ENCODE measurements at places on chromosomes 2 and 18. TPM values are rescaled to one million over a fixed set of nuclear protein-coding genes. Genes with fewer than 3 reads are reported as not detected.
A peak's percentile ranks its signal among the peaks of the same experiment; 100 is the strongest.

The EPB41L3 gene
- 78.0 TPM for total RNA-seq

- peak; percentile 22 for DNase-seq
Observed at GRCh38 chr2:151638191-151638933, 95.9 kb downstream of the NEB start.

DNA sequence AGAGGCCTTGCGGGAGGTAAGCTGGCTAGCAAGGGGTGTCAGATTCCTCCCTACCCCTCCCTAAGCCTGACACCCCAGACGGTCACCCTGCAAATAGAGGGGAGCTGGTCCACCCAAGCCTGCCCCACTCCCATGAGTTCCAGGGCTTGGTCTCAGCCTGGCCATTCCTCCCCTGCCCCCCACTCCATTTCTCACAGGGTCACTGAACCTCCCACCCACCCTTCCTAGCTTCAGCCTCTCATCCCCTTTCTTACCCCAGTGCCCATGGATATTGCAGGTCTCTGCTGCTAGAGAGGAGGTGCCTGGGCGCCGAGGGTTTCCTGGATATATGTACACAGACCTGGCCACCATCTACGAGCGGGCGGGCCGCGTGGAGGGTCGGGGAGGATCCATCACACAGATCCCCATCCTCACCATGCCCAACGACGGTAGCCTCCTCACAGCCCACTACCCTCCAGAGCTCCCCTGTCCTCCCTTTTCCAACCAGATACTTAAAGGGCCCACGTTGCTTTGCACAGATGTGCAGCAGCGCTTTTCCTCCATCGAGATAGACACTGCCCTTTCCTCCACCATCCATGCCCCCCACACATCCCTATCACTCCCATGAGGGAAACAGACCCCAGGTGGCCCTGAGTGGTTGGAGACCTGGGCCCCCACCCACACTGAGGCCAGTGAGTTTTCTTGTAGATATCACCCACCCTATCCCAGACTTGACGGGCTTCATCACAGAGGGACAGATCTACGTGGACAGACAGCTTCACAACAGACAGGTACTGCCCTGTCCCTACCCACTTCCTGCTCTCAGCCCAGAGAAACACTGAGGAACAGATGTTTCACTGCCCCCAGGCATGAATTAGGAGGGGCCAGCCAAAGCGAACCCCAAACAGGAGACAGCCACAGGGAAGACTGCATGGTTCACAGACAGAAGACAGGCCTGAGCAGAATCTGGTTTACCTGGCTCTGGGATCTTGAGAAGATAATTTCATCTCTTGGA lies 15.2 kb upstream of the ANKRD53 start:
- peak; percentile 6 for DNase-seq

The UGT1A3 gene
- total RNA-seq, result 1.9 TPM

The APOB gene
- total RNA-seq, result 3.3 TPM

DNA sequence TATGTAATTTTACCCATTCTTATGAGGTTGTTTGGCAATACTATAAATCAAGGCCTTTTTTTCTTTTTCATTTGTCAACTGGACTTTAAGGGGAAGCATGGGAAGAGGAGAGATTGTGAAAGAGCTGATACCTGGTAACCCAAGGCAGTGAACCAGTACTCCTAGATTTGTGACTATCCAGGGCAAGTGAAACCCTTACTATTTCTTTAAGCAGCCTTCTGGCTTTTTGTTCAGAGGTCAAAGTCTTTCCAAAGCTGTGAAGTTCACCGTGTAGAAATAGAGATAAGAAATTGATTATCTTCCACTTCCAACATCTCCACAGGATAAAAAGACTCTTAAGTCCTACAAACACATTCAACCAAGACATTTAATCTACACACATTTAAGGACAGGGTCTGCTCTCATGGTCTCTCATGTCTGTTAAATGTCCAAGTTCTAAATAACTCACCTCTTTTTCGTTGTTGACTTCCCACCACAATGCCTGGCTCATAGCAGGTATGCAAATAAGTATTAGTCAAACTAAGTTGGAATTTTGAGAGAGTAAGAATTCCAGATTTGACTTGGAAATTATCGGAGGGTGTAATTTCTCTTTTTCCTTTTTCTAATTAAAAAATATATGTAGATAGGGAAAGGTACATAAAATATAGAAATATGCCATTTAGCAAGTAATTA lies 485.8 kb downstream of the STK39 start:
- DNase-seq, result no peak

The ATP6V1B1 gene
- total RNA-seq, result not detected

- no peak for DNase-seq
Observed at GRCh38 chr2:239963646-239964205, 61.4 kb downstream of the NDUFA10 start.

The CCDC74B gene
- 0.64 TPM for total RNA-seq

GRCh38 chr2:28393114-28393836 lies 617 bp downstream of the FOSL2 start:
- DNase-seq, result peak; percentile 67

DNA sequence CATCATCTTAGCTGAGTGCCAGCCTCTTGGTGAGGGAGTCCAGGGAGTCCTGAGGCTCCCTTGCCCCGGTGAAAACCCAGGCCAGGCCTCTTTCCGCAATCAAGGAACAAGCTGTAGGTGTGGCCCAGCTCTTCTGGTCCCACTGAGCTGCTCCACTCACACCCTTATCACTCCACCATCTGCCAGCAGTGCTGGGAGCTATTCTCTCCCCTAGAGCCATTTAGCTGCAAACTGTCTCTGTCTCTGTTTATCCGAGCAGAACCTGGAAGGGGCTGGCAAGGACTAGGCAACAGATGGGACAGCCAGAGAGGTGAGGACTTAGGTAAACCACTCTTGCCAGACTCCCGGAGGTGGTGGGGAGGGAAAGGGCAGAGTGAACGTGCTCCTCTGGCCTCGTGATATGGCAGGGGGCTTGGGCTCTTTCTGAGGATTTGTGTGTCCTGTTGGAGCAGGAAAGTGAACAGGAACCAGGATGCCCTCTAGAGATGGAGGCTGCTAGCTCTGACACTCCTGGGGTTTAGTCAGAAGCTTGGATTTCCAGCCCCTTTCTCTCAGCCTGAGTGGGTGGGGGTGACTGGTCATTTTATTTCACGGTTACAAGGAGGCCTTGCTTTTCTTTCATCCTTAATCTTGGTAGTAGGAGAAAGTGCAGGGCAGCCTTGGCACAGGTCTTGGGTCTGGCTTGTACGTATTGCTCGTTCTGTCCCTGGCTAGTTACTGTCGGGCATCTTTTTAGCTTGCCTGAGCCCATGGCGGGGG lies 19.6 kb downstream of the B3GNT2 start:
- peak; percentile 28 for DNase-seq

DNA sequence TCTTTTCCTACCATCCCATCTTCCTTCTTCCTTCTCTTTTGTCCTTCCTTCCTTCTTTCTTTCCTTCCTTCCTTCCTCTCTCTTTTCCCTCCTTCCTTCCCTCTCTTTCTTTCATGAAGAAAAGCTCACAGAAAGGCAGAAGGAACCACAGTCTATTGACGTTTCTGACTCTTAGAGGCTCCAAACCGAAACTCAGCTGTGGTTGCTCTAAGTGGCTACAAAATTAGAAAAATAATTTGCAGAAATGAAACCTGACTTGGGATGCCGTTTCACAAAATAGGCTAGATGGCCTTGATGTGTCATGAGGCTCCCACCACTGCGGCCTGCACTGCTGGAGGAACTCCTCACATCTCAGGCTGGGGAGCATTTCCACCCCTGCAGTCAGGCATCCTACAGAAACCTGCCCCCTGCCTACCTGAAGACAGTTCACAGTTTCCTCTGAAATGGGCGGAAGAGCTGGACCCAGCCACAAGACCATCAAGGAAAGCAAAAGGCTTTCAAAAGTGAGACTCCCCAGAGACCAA lies 165.6 kb downstream of the SMAD7 start:
- DNase-seq, result no peak
